ENCODE measurements at places on chromosomes 2 and 18.

- no peak for DNase-seq
These were observed 451.3 kb upstream of the VWC2L start for GRCh38 chr2:213959589-213959988.

GRCh38 chr2:33475224-33476130 is 972 bp upstream of the RASGRP3 start:
- no peak for DNase-seq

GRCh38 chr2:206713746-206714145 is 4.5 kb downstream of the DYTN start:
- DNase-seq: no peak

DNA sequence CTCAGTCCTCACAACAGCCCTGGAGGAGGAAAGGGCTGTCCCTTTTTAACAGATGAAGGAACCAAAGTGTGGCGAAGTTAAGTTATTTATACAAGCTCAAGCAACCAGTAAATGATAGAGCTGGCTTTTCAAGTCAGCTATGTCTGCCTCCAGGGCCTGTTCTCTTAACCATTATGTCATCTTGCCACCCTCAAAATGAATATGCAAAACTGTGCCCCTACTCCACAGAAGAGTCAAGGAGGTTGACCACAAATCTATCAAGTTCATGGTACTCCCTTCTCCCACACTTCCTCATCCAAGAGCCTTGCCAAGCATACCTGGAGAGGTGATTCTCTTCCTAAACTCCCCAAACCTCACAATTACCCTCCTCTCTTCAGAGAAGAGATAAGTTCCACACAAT is 37.3 kb upstream of the CREB1 start:
- no peak for DNase-seq

DNA sequence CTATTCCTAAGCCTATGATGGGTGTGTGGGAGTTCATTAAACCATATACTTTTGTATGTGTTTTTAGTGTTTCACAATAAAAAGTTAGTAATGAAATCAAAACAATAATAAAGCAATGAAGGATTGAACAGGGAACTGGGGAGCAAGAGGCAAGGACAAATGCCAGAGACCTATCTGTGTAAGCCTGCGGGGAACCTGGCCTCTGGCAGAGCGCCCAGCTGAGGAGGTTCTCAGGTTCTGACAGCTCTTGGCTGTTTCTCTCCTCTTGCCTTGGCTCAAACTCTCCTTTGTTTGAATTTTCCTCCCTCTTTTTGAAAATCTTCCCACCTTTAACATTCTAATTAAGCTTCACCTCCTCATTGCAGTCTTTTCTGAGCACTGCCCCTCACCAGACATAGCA is 200.0 kb upstream of the NCKAP5 start:
- no peak for DNase-seq

DNA sequence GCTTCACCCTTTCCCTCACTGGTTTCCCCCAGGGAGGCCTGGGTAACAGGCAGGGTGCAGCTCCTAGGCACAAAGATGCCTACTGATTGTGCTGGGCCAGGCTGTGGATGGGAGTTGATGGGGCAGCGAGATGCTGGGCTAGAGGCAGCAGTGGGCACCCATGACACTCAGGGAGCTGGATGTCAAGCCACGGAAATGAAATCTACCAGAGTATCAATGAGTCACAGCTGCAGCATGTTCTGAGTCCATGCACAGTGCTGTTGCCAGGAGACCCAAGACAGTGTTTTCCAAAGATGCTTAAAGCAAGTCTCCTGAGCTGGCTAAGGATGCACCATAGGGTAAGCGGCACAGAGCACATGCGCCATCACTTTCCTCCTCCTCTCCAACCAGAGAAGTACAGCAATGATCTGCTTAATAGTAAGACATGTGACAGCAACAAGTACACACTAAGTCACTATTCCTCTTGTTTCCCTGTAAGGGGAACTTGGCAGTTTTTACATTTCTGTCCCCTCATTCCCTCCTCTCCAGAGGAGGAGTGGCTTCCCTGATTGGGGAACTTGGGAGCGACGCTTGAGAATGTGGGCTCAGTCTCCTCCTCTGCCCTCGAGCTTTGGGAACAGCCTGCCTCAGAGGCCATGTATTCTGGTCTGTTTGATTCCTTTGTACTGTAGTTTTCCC is 57.2 kb downstream of the CDC42EP3 start:
- DNase-seq: no peak

- no peak for DNase-seq
These were observed 550.2 kb upstream of the SETBP1 start for GRCh38 chr18:44130376-44130942.

DNA sequence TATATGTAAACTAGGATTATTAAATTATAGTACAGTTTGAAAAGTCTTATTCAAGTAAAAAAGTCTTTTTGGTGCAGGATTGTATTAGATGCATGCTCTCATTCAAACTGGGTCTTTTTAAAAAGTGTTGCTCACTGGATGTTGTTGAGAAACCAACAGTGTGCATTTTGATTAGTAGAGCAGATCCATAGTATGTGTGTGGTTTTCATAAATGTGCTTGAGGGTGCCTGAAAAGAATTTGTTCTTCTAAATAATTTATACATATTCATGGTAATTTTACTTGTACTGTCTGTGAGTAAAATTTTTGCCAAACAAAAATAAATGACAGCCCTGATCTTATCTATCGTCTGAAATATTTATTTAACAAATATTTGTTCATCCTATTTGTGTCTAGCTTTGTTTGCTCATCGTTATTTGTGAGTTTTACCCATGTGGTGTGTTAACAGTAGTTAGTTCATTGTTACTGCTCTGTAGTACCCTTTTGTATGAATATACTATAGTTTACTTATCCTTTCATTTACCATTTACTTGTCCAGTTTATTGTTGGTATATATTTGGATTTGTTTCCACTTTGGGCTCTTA is 50.4 kb downstream of the PTPN4 start:
- DNase-seq: no peak

GRCh38 chr2:15546297-15547098 is 14.6 kb downstream of the NBAS start:
- no peak for DNase-seq

GRCh38 chr18:76339246-76339620 is 155.8 kb downstream of the ZNF516 start:
- DNase-seq: no peak

- no peak for DNase-seq
These were observed 571.4 kb downstream of the ERBB4 start for GRCh38 chr2:211967234-211967633.

GRCh38 chr18:40692871-40693270 is 1262.2 kb upstream of the PIK3C3 start:
- no peak for DNase-seq

DNA sequence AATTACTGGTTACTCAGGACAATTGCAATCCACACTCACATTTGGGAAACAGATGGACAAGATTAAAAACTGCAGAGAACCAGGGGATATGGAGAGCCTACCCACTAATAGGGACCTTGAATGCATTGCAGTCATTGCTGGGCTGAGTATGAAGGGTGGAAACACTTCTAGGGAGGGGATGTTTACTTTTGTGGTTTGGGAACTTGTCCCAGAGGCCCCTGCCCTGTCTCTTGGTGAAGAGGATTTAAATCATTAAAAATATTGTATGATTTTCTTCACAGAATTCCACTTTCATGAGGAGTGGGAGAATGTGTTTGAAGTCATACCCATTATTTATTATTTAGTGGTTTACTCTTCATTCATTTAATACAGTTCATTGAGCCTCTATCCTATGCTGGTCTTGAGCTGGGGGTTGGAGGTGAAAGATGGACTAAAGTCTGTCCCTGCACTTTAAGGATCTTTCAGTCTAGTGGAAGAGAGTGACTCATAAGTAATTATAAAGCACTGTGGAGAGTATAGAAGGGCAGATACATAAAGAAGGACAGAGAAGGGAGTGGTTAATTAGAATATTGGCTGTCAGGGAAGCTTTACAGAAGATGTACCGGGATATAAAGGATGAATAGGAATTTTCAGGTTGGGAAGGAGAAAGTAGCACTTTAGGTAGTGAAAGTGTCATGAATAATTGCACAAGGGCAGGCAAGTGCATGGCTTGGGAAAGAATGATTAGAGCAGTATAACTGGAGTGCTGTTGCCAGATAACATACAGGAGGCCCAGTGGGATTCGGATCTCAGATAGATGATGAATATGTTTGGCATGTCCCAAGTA is 313.4 kb downstream of the LPIN1 start:
- no peak for DNase-seq

DNA sequence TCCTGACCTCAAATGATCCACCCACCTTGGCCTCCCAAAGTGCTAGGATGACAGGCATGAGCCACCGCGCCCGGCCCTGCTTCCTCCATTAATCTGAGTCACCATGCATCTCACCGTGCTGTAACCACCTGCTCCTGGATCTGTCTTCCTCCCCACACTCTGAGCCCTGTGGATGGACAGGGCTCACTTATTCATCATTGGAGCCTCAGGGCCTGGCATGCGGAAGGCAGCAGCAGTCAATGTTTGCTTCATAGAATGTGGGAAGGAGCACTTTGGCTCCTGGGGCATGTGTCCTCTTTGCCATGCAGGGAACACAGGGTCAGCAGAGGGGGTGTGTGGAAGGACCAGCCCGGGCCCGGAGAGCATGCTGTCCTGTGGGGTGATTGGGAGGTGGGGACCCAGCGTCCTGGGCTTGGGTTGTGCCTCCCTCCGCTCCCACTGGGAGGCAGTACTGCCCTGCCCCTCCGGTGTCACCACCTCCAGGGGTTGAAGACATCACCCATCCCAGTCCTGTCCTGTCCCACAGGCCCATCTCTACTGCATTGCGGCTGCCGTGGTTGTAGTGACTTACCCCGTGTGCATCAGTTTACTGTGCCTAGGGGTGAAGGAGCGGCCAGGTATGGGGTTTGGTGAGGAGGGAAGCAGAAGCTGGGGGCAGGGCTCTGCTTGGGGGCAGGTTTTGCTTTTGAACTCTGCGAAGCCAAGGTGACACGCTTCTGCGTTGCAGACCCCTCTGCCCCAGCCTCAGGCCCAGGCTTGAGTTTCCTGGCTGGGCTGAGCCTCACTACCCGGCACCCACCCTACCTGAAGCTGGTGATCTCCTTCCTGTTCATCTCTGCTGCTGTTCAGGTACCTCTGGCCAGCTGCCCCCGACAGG is 11.5 kb downstream of the MFSD2B start:
- peak; percentile 61 for DNase-seq

- DNase-seq: no peak
These were observed 18.4 kb upstream of the TXNL4A start for GRCh38 chr18:80006724-80007123.

- DNase-seq: no peak
These were observed 22.2 kb downstream of the ITGB1BP1 start for GRCh38 chr2:9401059-9401547.

DNA sequence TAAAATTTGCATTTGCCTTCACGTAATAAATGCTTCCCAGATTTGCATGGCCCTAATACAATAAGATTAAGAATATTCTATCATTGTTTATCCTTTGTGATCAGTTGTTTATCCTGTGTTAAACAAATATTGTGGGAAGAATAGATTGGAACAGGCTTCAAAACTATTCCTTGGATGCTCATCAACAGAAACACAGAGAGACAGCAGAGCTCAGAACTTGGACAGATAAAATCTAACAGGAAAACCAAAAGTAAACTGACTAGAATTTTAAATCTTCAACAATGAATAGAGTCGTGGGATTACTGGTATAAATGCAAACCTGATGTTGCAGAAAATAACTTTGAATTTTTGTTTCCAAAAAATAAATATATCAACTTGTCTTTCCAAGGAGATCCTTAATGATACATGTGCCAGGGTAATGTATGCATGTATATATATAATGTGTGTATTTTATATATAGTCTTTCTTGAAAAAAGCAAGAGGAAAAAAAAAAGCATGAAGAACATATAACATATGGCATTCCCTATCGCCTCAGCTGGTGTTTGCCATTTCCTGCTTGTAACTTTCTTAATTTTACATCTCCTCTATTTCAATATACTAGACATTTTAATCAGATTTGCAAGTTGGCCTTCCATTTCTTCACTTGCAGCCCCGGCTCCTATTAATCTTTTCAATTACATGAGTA is 59.9 kb upstream of the TANK start:
- DNase-seq: no peak

DNA sequence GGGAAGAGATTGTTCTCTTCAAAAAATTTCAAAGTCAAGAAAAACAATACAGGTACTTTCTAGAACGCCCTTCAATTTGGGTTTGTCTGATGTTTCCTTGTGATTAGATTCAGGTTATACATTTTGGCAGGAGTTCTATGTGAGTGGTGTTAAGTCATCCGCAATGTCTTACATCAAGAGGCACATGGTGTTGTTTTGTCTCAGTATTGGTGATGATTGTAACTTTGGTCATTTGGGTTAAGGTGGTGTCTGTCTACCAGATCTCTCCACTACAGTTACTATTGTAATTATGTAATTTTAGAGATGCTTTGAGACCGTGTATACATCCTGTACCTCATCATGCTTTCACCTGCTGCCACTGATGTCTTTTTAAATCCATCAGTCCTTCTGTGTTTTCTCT is 60.3 kb downstream of the TET3 start:
- no peak for DNase-seq

DNA sequence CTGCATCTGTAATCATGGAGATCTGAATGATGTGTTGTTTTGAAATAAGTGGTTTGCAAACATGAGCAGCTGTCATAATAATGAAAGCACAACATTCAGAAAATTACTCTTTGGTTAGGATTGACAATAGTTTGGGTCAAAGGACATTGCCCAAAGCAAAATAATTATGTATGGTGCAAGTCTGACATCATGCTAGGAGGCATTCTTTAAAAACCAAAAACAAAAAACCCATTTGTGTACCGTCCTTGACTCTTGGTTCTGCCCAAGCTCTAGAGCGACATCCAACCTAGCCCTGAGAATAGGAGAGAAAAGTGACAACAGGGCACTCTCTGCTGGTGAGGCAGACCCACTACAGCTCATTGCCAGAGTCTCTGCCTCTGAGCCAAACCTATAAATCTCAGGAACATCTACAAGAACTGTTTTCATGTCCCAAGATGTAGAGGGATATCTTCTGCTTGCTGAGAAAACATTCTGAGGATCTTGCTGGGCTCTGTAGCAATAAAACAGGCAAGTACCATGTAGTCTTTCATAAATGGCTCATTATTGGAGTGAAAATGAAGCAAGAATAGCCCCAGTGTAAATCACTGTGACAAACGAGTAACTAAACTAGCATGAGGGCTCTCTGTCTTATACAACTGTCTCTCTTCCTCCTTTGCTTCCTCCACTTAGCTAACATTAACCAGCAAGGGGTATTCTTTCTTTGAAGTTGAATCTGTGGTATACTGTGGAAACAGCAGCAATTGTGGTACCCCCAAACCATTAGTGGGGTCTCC is 266.8 kb upstream of the CXCR4 start:
- no peak for DNase-seq

DNA sequence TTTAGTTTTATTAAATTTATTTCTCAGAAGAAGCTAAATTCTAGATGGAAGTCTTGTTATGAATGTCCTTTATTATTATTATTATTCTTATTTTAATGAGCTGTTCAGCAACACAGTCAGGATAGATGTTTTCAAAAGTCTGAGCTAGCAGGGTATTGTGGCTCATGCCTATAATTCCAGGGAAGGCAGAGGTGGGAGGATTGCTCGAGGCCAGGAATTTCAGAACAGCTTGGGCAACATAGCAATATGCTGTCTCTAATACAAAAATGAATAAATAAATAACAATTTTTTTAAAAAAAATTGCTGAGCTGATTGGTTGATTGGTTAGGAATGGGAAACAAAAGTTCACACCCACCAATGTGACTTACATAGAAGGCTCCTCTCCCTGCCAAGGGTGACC is 274.1 kb upstream of the CYRIA start:
- no peak for DNase-seq

Measured in 8988T (cell line).